OCI-LY7 (cell line): ENCODE measurements at places on chromosomes 11 and 22.
A peak's percentile ranks its signal among the peaks of the same experiment; 100 is the strongest.

DNA sequence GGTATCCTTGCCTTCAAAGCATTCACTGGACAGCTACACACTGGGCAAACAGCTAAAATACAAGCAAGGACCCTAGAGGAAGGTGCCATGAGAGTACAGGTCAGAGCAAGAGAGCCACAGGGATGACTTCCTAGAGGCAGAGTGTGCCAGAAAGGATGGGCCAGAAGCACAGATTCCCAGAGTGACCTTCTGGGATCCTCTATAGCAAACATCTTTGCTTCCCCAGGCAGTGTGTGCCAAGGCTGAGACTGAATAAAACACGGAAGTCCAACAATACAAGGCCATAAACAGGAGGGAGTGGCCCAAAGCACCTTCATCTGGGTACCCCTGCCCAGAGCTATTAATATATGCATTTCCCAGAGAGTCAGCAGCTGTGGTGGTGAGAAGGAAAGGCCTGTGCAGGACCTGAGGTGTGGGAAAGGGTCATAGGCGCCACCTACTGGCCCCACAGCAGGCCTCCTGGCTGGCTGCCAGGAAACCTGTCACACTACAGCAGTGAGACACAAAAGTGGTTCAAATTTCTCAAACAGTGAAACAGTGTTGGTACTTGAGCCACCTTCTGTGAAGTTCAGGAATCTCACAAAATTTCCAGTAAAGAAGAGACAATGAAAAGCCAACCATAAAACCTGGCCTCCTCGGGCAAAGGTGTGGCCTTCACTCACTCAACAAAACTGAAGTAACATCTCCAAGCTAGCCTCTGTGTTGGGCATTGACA lies 20.3 kb downstream of the CLPB start:
- DNase-seq: peak; percentile 84

- no peak for DNase-seq
Measured at GRCh38 chr11:9144828-9145227, 53.4 kb upstream of the SCUBE2 start.

DNA sequence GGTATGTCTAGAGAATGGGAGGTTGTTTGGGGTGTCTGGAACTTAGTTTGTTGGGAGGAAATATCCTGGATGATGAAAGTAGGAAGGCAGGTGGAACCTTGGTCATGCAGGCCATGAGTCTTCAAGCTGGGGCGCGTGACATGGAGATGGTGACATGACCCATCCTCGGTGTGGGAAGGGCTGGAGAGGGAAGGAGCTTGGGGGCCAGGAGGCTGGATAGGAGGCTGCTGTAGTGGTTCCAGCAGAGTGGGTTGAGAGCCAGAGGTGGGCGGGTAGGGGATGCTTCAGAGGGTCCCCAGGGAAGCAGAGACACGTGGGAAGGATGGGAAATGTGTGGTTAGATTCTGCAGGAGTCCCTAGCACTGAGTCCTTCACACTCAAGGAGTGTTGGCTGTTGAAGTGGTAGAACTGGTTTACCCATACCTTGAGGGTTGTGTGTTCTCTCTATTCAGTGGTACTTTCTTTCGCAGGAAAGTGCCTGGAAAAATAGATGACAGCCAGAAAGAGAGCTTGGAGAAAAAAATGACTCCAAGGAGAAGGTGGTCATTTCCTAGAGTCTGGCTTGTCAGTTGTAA lies 56.8 kb downstream of the LDLRAD3 start:
- no peak for DNase-seq

DNA sequence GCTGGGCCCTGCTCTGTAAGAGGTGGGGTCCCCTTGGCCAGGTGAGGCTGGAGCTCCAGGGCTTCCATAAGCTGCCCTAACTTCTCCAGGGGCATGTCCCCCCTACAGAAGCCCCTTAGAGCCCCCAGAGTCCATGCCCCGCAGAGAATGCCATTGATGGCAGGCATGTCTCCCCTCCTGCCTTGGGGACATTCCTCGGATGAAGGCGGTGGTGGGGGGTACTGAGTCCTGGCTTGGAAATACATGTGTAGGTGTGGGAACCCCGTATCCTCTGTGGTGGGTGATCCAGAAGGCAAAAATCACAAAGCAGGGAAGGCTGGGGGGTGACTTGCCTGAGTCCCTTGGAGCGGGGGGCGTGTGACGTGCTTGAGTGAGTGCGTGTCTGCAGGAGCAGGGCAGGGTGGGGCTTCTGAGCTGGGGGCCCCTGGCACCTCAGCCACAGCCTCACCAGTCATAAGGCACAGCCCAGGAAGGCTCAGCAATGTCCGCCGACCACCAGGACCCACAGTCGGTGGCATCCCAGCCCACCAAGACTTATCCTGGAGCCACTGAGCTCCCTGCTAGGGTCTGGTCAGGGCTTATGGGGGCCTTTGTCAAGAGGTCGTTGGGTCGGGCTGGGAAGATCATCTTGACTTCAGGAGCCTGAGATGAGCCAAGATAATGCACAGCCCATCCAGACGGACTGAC lies 69.8 kb upstream of the KCNQ1OT1 start:
- no peak for DNase-seq

- DNase-seq: no peak
Measured at GRCh38 chr11:102981324-102981910, 25.9 kb upstream of the MMP13 start.

DNA sequence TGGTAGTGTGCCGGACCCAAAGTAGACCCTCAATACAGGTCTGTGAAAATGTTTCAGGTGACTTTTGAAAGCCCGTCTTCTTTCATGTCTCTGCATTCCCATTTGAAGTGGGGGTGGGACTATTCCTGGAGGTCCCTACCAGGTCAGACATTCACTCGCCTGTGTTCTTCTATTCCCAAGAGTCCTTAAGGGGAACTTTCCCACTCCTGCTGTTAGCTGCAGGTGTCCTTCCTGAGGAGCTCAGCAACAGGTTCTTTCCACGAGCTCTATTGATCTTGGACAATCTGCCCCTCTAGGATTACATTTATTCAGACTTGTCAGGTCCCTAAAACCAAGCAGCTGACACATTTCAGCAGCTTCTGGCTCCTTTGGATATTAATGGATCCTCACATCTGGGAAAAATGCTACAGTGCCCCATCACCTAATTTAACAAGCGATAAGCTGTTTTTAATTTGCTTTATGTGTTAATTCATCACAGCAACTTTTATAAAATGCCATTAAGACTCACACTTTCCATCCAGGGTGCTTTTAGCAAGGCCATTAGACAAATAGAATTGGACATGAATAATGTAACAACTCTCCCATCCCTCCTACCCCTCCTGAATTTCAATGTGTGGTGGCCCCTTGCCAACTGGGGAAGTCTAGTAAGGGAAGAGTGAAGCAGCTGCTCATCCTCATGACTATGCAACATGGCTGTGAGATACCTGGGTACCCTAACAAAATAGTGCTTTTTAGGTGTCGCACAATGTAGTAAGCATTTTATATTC lies 259.5 kb upstream of the CCDC90B start:
- DNase-seq: no peak

DNA sequence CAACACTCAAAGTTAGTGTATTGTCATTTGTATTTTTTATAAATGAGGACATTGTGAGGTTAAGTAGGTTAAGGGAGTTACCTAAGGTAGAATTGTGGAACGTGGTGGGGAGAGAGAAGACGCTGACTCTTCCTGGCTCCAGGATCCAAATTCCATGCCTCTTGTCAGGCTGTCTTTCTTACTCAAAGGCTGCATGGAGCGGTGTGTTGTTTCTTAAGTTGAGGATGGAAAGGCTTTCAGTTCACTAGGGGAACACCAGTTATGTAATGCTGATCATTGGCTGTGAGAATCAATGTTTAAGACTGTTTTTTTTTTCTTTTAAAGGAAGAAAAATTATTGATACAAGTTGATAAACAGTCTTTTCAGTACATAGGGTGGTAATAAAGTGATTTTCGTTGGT lies 2.9 kb downstream of the UBE2L3 start:
- DNase-seq: no peak

DNA sequence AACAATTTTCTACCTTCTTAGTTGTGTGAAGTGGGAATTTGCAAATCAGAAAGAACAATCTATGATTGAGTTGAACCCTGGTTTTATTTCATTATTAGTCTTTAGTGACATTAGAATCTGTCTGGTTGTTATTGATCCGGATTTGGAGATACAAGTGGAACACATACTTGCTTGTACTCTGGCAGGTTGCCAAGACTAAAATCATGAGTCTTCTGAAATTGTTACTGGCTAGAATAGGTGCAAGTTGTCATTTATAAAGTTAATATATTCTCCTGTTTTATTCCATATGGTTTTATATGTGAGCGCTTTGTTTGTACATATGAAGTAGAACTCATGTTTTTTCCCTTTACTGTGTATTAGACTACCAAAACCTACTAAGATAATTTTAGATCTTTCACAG lies 23.0 kb downstream of the CCDC15 start:
- DNase-seq: no peak

DNA sequence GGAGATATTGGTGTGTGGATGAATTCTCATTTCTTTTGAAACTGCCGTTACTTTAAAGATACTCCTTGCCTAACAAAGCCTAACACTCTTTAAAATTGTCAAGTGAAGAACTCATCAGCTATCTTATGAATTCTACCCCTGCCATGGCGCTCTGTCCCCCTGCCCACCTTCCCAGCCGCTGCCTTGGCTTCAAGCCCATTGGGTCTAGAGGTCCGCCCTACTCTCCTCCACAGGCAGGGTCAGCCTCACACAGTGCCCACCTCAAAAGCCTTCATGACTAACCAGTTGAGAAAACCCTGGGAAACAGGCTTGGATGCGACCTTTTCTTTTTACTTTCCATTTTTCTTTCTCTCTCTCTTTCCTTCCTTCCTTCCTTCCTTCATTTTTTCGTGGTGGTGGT lies 128.6 kb downstream of the RRAS2 start:
- DNase-seq: no peak

- no peak for DNase-seq
Measured at GRCh38 chr22:27472975-27473374, 328.6 kb downstream of the MN1 start.

DNA sequence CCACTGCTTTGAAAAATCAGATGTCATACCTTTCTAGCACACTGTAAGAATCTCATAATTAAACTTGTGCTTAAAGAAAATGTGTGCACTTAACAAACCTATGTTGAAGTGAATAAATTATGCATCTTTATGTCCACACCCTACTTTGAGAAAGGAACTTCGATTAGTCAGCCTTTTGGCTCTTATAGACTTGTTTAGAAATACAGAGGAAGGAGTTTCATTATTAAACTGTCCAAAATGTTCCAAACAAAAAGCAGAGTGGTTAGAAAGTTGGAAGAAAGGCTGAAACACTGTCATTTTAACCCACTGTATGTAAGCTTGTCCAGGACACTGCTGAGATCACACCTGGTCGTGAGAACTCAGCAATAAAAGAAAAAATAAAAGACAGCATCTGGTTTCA lies 863.2 kb upstream of the CHORDC1 start:
- no peak for DNase-seq

DNA sequence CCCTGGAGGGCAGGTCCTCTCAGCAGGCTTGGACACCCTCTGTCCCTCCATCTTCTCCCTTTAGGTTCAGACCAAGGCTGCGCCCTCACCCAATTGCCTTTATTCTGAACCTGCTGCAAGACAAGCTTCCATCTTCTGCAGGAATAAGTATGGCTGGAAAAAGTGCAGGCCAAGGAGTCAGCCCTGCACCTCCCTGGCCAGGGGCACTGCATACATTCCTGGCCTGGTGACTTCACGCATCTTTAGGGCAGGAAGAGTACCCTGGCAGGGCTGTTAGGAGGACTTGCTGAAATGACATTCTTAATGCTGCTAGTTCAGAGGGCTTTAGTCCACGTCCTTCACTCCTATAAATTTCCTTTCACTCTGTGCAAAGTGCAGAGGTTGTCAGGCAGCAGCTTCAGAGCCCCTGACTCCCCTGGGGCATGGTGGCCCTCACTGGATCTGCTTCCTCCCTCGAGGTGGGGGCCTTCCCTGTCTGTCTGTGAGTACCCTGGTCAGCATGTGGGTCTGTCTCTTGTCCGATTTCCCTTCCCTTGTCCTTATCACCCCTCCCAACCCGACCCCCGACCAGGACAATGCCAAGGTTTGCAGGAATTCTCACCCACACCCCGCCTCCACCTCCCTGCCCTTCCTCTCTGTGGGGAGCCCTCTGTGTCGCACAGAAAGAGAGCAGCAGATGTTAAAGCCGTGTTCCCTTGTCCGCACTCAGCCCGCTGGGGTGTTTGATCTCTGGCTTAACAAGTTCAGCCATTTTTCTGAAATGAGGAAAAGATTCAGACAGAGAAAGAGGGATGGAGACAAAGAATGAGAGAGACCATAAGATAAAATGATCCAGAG lies 124.5 kb upstream of the SYT13 start:
- no peak for DNase-seq

- peak; percentile 37 for DNase-seq
Measured at GRCh38 chr11:96341211-96342013, 1.6 kb downstream of the MAML2 start.

DNA sequence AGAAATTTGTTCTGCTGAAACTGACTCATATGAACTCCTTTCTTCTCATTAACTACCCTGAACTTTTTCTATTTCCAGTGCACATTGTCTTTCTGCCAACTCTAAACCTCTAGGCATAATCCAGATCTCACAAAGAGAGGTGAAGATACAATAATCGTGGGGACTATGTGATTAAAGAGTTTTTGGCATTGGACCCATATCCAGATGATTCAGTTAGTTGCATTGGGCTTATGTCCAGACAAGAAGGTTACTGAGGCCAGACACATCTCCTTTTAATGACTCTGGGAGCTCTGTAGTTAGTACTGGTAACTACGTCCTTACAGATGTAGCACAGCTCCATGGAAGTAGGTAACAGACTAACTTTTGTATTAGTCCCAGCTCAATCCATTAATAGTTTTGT lies 273.0 kb downstream of the CASP12 start:
- no peak for DNase-seq

GRCh38 chr22:22700631-22701030 lies 56.2 kb downstream of the GGTLC2 start:
- DNase-seq: no peak

DNA sequence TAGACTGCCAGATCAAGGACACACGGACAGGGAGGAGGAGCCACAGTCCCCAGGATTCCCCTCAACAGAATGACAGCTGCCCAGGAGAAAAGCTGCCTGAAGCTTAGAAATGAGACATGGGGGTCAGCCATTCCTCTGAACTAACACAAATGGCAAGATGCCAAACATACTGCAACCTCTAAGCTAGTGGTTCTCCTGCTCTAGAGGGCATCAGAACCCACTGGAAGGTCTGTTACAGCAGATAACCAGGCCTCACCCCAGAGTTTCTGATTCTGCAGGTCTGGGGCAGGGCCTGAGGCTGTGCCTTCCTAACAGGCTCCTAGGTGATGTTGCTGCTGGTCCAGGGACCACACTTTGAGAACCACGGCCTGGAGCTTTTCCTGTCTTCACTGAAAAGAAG lies 28.6 kb upstream of the BID start:
- DNase-seq: no peak

DNA sequence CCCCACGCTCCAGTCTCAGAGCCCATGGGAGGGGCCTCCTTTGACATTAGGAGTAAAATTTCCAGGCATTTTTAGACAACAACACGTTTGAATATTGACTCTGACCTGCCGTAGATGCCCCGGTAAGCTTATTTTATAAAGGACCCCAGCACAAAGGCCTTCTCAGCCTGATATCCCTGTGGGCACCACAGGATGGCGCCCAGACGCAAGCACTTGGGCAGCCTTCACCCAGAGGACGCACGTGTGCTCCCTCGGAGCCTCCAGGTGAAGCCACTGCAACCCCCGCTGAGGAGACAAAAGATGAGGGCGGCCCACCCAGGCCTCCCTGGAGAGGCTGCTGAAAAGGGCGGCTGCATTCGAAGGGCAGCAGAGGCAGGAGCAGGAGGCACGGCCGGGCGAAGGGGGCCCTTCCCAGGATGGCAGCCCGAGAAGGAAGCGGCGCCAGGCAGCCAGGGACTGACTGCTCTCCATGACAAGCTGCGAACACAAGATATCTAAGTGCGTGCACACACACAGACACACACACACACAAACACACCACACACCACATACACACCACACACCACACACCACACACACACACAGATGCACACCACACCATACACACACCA lies 15.2 kb upstream of the TH start:
- peak; percentile 62 for DNase-seq
